ENCODE measurements at places on chromosomes 3 and 15. TPM values are rescaled to one million over a fixed set of nuclear protein-coding genes. Genes with fewer than 3 reads are reported as not detected.

Gene MORC1
- not detected for polyA plus RNA-seq

Gene TRIM42
- not detected for polyA plus RNA-seq

Gene ANKUB1
- not detected for polyA plus RNA-seq

Gene AHSG
- polyA plus RNA-seq: not detected

Gene FGF7
- polyA plus RNA-seq: 4.1 TPM

Gene CCR9
- polyA plus RNA-seq: 1.1 TPM

Gene SPINK8
- not detected for polyA plus RNA-seq

DNA sequence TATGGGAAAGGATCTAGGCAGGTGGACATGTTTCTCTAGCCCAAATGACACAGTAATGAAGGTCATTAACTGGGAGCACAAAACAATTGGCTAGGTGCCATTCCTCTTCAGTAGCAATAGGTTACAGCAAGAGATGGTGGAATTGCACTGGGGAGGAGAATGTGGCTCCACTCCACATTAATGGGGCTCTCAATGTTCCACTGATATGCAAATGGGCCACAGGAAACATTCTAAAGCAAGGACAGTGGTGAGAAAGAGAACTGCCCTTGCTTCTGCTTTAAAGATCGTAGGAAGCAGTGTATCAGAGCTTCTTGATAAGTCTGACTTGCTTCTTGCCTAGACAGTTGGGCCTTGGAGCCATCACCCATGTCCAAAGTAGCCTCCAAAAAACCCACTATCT is 271.4 kb upstream of the PPP2R3A start:
- no peaks in the 10 kb centered on the region for H3K4me1 ChIP-seq
- no peak overlapping the region for H3K27ac ChIP-seq
- no peaks in the 10 kb centered on the region for H3K27me3 ChIP-seq
- H3K4me3 ChIP-seq: no peak overlapping the region

DNA sequence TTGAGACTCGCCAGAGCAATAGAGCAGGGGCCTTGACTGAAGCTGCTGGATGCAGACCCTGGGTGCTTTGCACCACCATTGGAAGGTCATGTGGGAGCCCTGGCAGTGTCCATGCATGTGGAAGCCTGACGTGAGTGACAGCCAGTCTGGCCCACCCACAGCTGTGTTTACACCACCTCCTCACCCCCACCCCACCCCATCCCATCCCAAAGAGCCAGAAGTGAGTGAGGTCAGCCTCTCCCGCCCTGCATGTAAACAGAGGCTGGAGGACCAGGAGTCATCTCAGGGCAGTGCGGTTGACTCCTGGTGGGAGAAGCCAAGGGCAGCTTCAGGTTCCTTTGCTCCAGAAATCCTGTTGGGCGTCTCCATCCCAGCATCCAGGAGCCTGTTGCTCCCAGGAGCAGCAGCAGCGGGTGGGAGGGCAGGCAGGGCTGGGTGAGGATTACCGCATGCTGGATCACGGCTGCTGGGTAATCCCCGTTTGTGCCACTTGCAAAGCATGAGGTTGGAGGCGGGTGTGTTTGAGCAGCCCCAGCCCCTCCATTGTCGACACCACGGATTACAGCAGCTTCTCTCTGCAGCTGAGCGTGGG is 44.6 kb downstream of the CORO2B start:
- peaks cover 6% of the 10 kb centered on the region for H3K4me1 ChIP-seq
- no peak overlapping the region for H3K4me3 ChIP-seq
- no peaks in the 10 kb centered on the region for H3K27me3 ChIP-seq
- H3K27ac ChIP-seq: no peak overlapping the region
- H3K36me3 ChIP-seq: no peaks in the 10 kb centered on the region

DNA sequence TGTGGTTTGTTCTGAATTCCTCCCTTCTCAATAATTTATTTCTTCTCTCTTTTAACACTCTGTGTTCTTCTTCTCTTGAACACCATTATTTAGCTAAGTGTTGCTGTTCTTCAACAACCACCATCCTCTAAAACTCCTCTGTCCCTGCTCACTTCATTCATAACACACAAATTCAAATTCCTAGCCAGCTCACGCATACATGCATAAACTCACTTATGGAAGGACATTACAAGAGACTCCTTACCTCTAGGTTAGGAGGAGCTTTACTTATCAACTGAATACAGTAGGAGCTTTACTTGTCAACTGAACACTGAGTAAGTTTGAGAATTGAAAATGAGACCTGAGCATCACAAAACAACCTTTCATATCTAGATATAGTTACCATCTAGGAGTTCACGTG is 23.6 kb downstream of the MME start:
- peaks cover 5% of the 10 kb centered on the region for H3K36me3 ChIP-seq
- no peaks in the 10 kb centered on the region for H3K27me3 ChIP-seq
- H3K4me3 ChIP-seq: no peak overlapping the region
- H3K4me1 ChIP-seq: no peaks in the 10 kb centered on the region
- H3K27ac ChIP-seq: peak overlapping the region; percentile 20

DNA sequence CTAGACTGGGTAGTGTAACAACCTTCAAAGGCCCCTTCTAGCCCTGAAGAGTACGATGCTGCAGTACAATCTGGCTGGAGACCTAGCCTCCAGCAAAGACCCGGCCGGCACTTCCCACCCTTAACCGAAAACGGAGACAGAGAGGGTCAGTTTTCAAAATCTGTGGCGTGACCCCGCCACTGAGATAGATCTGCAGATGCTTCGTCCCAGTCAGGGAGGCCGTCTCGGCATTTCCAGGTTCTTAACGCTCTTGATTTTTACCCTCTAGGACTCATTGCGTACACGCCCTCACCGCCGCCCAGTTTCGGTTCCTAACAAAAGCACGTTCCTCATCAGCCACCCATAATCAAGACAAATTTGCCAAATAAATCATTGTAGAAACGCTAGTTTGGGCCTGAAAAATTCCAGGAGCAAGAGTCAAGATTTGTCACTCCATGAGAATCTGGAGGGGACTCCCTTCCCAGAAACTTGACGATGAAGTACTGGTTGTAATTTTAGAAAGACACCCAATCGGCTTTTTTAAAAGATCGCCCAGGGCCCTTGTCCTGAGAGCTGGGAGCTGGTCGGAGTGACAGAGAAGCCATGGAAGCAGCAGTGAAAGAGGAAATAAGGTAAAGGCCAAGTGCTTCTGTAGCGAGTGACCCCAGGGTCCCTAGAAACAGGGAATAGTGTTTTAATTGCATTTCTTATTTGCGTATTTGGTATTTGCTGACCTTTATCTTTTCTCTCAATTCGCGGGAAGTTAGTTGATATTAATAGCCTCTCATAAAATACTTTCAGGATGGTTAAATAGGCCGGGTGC is 868 bp upstream of the TMEM87A start:
- peaks cover 15% of the 10 kb centered on the region for H3K4me1 ChIP-seq
- H3K36me3 ChIP-seq: no peaks in the 10 kb centered on the region
- peak overlapping the region; percentile 34 for H3K4me3 ChIP-seq
- peak; percentile 86 for DNase-seq
- peak overlapping the region; percentile 98 for H3K27ac ChIP-seq

GRCh38 chr3:154616298-154616697 is 186.3 kb upstream of the GPR149 start:
- no peaks in the 10 kb centered on the region for H3K4me1 ChIP-seq
- no peak overlapping the region for H3K4me3 ChIP-seq
- DNase-seq: no peak
- H3K36me3 ChIP-seq: no peaks in the 10 kb centered on the region
- H3K27ac ChIP-seq: no peak overlapping the region
- H3K27me3 ChIP-seq: no peaks in the 10 kb centered on the region

DNA sequence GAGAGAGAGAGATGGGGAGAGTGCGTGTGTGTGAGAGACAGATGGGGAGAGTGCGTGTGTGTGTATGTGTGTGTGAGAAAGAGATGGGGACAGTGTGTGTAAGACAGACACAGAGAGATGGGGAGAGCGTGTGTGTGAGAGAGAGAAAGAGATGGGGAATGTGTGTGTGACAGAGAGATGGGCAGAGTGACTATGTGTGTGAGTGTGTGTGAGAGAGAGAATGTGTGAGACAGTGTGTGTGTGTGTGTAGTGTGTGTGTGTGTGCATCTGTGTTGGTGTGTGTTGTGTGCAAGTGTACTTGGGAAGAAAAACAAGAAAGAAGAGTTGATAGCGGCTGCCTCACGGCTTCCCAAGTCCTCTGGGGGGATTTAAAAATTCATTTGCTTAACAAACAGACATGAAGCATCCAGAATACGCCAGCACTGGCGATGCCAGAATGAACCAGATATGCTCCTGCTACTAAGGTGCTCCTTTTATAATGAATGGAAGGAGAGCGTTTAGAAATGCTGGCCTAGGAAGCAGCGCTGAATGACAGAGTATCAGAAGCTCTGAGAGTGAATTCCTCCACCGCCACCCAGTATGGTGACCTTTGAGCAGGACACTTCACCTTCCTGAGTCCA is 186.1 kb upstream of the TSC22D2 start:
- no peak for DNase-seq
- no peaks in the 10 kb centered on the region for H3K36me3 ChIP-seq
- H3K4me3 ChIP-seq: no peak overlapping the region
- peaks cover 3% of the 10 kb centered on the region for H3K4me1 ChIP-seq
- no peak overlapping the region for H3K27ac ChIP-seq

GRCh38 chr3:62248734-62249483 is 124.4 kb downstream of the FEZF2 start:
- H3K36me3 ChIP-seq: no peaks in the 10 kb centered on the region
- DNase-seq: no peak
- no peak overlapping the region for H3K27ac ChIP-seq
- H3K4me1 ChIP-seq: no peaks in the 10 kb centered on the region
- H3K27me3 ChIP-seq: no peaks in the 10 kb centered on the region
- H3K4me3 ChIP-seq: no peak overlapping the region

GRCh38 chr3:52246728-52247408 is 1.3 kb downstream of the PPM1M start:
- no peaks in the 10 kb centered on the region for H3K4me1 ChIP-seq
- DNase-seq: no peak
- H3K36me3 ChIP-seq: peaks cover 3% of the 10 kb centered on the region
- peak overlapping the region; percentile 18 for H3K27ac ChIP-seq
- no peak overlapping the region for H3K4me3 ChIP-seq
- no peaks in the 10 kb centered on the region for H3K27me3 ChIP-seq

GRCh38 chr3:156174229-156174847 is 54.0 kb downstream of the KCNAB1 start:
- no peaks in the 10 kb centered on the region for H3K4me1 ChIP-seq
- no peak overlapping the region for H3K27ac ChIP-seq
- no peak overlapping the region for H3K4me3 ChIP-seq
- H3K36me3 ChIP-seq: no peaks in the 10 kb centered on the region
- no peaks in the 10 kb centered on the region for H3K27me3 ChIP-seq

DNA sequence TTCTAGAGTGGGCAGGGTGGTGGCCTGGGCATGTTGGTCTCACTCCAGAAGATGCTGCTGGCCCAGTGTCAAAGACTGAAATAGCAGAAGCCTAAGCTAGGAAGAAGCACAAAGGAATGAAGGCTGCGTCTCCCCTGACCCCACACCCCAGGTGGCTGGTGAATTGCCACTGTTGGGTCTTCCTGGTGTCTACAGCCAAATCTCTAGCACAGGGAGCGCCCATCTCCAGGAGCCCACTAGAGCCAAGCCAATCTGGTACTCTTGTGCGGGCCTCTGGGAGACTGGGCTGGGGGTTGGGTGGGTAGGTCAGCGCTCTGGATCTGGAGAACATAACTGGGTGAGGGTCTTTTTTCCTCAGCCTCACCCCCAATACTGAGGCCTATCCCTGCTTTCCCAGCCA is 894 bp downstream of the TUSC2 start:
- peaks cover 6% of the 10 kb centered on the region for H3K4me1 ChIP-seq
- DNase-seq: no peak
- H3K4me3 ChIP-seq: peak overlapping the region; percentile 95
- H3K27ac ChIP-seq: peak overlapping the region; percentile 67
- H3K27me3 ChIP-seq: no peaks in the 10 kb centered on the region
- peaks cover 61% of the 10 kb centered on the region for H3K36me3 ChIP-seq

GRCh38 chr15:68492855-68493254 is 60.9 kb upstream of the ITGA11 start:
- no peaks in the 10 kb centered on the region for H3K36me3 ChIP-seq
- H3K4me1 ChIP-seq: no peaks in the 10 kb centered on the region
- no peak overlapping the region for H3K4me3 ChIP-seq
- no peak for DNase-seq
- no peaks in the 10 kb centered on the region for H3K27me3 ChIP-seq

GRCh38 chr3:17969985-17970568 is 227.6 kb upstream of the TBC1D5 start:
- DNase-seq: no peak
- H3K4me3 ChIP-seq: no peak overlapping the region
- H3K27ac ChIP-seq: no peak overlapping the region
- no peaks in the 10 kb centered on the region for H3K4me1 ChIP-seq
